ENCODE measurements at places on chromosomes 4 and X.
A peak's percentile ranks its signal among the peaks of the same experiment; 100 is the strongest.

DNA sequence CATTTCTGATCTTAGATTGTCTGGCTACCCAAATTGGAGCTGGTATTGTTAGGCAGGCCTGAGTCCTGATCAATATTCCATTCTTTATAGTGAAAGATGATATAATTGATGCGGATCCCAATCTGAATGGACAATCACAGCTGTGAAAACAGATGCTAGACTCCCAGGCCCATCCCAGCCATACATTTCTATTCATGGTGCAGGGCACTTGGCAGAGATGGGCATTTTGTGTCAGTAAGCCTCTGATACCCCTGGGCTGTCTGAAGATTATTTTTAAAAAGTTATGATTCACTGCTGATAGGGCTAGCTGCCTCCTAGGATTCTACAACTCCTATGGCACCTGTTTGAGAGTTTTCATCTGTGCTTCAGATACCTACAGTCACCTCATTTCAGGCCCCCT is 61.2 kb upstream of the TSPAN7 start:
- no peak for DNase-seq

DNA sequence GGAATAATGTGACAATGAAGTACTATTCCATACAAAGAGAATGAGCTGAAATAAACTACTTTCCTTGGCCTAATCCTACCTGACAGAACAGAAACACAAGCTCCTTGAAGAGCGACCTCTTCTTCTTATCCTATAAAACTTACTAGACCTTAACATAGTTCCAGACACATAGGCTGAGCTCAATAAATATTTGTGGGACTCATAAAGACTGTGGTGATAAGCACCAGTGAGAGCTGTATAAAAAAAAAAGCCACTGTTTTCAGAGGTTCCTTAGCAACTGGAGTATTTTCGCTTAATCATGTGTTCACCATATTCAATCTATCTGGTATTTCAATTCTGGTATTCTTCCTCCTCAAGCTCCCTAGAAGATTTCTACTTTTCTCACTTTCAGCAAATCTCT is 1129.6 kb downstream of the STPG2 start:
- DNase-seq: no peak

DNA sequence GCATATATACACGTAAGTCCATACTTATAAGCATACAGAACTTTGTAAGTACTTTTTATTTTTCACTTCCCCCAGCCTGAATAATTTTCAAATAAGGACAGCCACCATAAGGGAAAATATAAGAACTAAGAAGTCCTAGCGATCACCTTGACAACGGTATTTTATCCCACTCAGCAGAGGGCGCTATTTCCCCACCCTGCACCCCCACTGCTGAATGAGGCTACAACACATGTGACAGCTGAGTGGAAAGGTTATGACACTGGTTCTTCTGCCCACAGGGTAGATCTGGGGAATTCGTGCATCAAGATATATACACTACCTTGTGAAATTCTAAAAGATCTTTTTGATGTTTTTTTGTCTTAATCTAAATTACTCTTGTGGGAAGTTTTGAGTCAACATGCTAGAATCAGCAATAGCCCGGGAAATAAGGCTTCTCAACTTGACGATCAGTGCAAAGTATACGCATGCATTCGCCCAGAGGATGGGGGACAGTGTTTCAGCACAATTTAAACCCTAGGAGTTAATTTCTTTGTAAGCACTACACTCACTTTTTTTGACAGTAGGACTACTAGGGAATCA is 151.5 kb downstream of the CORIN start:
- DNase-seq: peak; percentile 47

DNA sequence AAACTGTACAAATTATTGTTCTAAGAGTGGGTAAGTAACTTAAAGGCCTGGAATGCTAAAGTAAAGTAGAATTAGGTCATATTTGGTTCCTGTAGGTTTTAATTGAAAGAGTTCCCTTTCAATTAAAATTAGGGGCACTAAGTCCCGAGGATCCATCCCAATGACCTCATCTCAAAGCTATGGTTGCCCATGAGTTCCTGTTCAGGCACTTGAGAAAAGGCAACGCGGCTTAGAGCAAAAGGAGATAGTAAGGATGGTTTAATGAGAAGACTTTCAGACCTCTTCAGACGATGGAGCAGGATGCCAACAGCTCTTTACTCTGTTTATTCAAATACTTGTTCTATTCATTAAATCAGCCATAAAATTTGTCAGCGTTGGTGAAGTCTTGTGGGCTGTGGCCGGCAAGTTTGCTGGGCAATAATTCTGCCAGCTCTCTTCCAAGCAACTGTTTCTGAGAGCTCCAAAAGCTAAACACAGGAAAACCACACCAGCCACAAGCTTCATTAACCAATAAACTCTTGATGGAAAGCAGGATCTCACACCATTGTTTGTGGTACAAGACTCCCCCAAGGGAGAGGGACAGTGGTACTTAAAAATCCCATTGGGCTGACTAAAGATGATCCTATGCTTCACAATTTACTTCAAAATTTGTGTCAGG is 167.4 kb downstream of the COL4A6 start:
- DNase-seq: no peak

DNA sequence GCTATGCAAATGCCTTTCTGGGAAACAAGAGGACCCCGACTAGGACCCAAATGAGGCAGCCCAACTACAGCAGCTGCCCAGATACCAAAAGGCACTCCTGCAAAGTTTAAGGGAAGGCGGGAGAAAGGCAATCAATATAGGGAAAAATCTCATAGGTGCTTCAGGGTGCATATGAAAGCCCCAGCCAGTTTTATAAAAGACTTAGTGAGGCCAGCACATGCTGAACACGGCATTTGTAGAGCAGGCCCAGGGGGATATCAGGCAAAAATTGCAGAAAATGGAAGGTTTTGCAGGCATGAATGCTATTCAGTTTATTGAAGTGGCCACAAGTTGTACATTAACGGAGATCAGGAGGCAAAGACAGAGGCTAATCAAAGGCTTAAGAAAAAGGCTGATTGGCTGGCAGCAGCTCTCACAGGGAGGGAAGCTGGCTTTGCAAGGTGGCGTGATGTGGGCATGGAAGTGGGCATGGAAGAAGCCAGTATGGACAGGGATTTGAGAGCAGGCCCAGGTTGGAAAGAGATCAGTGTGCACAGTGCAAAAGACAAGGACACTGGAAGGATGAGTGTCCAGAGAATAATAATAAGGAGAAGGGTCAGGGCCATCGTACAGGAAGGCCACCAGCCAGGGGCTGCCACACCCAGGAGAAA is 37.7 kb upstream of the UGT2B7 start:
- DNase-seq: no peak

DNA sequence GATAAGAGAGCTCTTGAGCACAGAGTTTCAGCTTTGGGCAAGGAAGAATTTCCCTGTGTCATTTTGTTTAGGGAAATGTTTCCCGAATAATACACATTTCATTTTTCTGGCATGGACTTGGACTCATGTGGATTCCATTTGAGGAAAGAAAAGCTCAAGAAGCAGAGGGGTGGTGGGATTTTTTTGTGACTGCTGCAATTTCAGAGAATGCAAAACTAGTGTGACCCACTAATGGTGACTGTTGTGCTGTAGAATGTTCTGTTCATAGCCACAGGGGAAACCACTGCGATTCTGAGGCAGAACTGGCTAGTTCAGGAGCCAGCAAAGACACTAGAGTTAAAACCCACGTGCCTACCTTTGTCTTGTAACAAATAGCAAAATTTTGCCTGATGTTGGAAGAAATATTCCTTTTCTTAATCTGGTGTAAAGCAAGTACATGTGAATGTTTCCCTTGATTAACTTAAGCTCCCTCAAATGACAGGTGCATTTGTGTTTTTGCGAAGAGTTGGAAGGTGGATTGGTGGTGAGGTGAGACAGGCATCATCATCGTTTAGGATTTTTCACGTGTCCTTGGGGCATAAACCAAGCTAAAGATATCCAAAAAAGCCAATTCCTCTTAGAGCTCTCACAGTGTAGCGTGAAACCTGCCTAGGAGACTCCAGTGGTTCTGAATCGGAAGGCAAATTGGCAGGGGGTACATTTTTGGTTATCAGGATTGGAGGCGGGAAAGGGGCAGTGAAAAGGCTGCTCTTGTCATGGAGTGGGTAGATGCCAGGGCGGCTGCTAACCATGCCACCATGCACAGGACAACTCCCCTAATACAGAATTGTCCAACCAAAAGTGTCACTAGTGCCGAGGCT is 38.0 kb upstream of the FAM9C start:
- DNase-seq: no peak

DNA sequence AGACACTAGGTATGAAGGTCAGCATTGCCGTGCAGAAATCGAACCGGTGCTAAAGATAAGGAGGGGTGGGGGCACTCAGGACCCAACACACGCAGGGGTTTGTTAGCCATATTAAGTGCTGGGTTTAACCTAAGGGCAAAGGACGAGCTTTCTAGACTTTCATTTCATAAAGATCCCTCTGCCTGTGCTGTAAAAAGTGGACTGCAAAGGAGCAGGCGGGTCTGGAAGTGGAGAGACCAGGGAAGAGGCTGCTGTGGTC is 1.3 kb downstream of the CASP3 start:
- no peak for DNase-seq
